ENCODE measurements at places on chromosomes 11 and 22. TPM values are rescaled to one million over a fixed set of nuclear protein-coding genes. Genes with fewer than 3 reads are reported as not detected.

DNA sequence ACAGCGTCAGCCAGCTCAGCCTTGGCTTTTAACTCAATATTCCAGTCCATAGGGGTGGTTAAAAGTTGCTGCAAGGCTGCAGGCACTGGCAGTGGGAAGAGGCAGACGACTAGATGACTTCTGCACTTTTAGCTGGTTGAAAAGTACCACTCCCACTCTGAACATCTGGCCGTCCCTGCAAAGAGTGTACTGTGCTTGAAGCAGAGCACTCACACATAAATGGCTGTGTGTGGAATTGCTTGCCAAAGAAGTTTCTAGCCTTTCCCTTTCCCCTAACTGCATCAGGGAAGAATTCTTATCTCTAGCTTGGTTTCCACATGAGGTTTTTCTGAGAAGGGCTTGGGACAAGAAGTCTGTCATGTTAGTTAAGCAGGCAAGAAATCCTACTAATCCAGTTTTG, 5.1 kb upstream of the PHLDB1 start:
- DNase-seq: no peak

Gene TP53AIP1
- total RNA-seq: 0.25 TPM

DNA sequence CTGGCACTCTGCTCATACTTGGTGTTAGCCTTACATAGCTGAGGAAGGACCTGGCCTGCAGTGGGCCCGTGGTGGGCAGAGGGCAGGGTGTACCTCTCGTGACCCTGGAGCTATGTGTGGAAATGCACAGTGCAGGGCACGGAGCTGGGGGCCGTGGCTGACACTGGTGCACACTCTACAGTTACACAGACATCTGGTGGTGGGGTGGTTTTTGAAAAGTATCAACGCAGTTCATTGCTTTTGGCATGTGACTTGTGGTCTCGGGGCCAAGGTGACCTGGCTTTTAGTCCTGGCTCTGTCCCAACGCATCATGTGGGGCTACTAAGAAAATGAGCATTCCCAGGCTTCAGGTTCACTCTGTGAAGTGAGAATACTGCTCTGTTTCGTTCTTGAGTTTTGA, 553.6 kb downstream of the NTM start:
- DNase-seq: no peak

Gene MMP13
- total RNA-seq: not detected

GRCh38 chr11:82988936-82989627, 82.6 kb downstream of the RAB30 start:
- DNase-seq: no peak

Gene MB
- total RNA-seq: 17.2 TPM

GRCh38 chr11:92416971-92417725, 192.5 kb downstream of the FAT3 start:
- no peak for DNase-seq

GRCh38 chr11:105738251-105738650, 128.4 kb downstream of the GRIA4 start:
- DNase-seq: no peak

GRCh38 chr11:120398132-120398531, 61.9 kb downstream of the ARHGEF12 start:
- no peak for DNase-seq

Gene C22orf31
- not detected for total RNA-seq
